Right renal pelvis (tissue), 4 donors: ENCODE measurements at places on chromosomes 1 and 21. TPM values are rescaled to one million over a fixed set of nuclear protein-coding genes. Genes with fewer than 3 reads are reported as not detected.

- no peak for DNase-seq
These were observed 6.4 kb downstream of the TSPAN2 start for GRCh38 chr1:115082949-115083348.

DNA sequence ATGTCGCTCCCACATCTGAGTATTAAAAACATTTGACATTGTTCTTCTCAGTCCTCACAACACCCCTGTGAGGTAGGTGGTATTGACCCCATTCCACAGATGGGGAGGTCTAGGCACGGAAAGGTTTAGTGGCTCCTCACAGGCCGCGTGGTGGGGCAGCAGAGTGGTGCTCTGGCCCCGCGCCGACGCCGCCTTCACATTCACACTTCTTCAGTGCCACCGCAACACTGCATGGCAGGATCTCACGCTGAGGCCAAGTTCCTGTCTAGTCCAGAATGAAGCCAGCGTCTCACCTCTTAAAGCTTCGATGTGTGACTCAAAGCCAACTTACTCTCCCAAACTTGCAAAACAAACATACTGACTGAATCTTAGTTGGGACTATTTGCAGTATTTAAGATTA, 12.1 kb downstream of the ICMT start:
- DNase-seq = no peak

- no peak for DNase-seq
These were observed 36.5 kb downstream of the NKAIN1 start for GRCh38 chr1:31203215-31203614.

DNA sequence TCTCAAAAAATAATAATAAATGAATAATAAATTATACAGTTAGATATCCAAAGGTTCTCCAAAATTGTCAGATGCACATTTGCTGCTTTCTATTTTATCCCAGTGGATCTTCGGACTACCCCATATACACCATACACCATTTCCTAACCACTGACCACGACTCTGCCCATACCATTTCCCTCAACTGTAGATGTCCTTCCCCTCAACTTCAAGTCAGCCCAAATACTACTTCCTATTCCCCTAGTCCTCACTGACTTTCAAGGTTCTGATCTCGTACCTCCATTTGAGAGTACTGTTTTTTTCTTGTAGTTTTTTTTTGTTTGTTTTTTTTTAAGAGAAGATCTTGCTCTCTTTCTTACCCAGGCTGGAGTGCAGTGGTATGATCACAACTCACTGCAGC, 19.6 kb downstream of the EIF4G3 start:
- DNase-seq = no peak

The FCER1G gene
- 16.1 TPM for polyA plus RNA-seq
